Activated naive CD8-positive, alpha-beta T cell treated with anti-CD3 and anti-CD28 coated beads, Interleukin-2, amount 10 ng/mL, durations not matched to agents 7 days and 5 days (primary cell): ENCODE measurements at places on chromosomes 3 and 15.

DNA sequence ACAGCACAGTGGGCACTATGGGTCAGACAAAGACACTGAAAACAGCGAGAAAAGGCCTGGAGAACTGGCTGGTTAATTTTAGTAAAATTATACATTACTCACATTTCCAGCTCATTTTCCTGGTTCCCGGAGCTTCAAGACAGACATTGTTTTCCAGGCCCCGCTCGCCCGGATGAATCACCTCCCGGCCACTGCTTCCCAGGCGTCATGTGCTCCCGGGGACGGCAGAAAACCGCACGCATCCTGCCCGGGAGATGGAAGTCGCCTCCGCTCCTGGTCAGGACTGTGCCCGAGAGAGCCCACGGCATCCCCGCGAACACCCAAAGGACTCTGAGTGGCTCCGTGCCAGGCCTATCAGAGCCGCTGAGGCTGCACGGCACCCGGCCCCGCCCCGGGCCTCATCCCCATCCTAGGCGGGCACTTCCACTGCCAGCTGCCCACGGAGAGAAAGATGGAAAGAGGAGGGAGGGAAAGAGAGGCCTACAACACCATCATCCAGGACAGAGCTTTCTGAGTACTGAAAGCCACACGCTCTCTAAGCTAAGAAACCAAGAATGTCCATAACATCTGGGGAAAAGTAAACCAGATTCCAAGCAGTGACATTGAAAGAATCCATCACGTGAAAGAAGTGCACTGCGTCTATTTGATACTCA is 75.1 kb downstream of the VGLL4 start:
- DNase-seq, result no peak

DNA sequence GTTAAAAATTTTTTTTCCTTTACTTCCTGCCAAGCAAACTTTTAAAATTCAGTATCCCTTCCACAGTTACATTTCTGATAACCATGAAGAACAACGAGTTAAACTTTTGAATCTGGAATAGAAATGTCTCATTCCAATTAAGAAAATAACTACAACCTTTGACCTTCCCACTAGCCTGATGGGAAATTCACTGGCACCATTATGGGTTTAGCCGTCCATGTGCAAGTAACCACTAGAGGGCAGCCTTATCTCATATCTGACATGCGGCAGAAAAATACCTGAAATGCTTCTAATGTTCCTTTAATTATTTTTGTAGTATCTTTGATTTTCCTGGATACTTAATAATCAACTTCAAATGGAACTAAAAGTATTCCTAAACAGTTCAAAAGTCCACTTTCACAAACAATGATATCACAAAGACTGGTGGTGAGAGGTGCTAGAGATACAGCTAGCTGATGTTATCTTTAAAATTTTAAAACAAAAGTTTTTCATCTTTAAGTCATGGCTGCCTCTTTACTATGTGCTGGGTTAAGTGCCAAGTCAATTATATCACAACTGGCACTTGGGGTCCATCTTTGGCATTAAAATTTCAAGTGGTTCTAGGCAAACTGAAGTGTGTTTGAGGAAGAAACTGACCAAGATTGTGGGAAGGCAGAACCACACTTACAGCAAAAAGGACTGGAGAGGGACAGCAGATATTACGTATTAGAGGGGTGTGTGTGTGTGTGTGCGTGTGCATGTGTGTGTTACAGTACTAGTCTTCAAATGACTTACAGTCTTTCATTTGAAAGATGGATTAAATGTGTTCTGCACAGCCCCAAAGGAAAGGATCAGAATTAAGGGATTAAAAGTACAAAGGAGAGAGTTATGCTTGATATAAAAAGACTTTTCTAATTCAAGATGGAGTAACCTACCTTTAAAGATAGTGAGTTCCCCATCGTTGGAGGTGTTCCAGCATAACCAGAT is 107.1 kb upstream of the ICE2 start:
- no peak for DNase-seq

DNA sequence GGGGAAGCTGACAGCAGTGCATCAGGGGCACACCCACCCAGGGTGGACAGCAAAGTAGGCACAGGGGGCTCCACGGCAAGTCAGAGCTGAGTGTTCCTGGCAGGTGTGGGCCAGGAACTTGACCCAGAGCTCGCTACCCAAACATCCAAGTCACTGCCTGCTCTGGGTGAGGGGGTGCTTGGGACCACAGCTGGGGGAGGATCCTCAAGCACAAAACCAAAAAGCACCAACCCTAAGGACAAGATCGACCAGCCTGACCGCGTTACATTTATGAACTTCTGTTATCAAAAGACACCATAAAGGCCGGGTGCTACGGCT is 101.2 kb downstream of the CHSY1 start:
- no peak for DNase-seq

DNA sequence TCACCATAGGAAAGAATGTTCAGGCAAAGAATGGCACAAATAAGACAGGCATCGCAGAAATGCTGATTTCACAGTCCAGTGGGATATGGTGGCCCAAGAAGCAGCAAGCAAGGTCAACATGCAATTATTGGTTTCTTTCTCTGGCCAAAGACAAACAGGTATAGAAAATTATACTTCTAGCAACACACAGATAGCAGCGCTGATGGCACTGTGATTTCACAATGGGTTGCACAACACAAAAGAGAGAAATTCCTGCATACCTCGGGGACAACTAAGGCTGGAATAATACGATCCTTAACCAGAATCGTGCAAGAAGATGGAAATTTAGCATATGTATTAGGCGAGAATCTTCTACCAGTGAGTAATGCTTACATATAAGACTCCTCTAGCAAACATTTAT is 76.3 kb upstream of the NR2F2 start:
- no peak for DNase-seq

DNA sequence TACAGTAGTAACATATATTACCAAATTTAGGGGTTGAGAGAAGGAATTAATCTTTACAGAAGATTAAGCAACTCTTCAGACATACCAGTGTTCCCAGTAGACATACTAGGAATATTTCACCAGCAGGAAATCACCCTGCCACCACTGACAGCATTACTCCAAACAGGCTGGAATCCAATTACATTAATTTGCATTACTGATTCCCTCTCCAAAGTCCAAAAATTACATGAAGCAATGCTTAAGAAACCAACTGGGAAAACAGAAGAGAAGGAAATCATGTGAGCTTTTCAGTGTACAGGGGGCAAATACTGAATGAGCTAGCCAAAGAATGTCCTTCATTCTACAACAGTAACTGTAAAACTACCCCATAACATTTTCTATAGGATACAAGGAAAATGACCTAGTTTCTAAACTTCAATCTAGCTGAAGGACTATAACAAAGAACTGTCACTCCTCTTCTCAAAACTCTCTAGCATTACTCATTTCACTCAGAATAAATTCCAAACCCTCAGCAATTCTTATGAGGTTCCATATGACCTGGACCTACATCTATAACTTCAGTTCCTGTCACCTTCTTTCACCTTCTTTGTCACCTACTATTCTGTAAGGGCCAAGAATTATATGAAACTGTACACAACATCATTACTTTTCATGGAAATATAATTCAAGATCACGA is 72.7 kb downstream of the INO80 start:
- no peak for DNase-seq

GRCh38 chr3:45371621-45372020 is 16.8 kb upstream of the LARS2 start:
- DNase-seq, result no peak
